ENCODE measurements at places on chromosomes 11 and 22.
A peak's percentile ranks its signal among the peaks of the same experiment; 100 is the strongest.

DNA sequence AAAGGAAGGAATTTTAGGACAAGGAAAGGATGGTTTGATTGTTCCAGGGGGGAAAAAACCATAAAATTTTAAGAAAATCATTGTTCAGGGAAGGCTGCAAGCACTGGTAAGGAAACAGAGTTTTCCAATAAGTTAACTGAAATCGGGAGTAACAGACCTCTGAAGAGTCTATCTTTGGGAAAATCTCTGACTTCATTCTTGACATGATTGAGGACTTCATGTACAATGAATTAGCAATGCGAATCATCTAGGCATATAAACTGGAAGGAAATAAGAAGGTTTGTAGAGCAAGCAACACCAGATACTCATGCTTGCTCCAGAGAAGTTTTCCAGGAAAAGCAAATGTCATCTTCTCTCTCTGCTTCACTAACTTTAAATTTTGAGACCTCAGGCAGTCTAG is 18.5 kb downstream of the APLP2 start:
- no peak for DNase-seq

- DNase-seq: no peak
These were observed 2.4 kb downstream of the SHISA8 start for GRCh38 chr22:41912338-41913039.

DNA sequence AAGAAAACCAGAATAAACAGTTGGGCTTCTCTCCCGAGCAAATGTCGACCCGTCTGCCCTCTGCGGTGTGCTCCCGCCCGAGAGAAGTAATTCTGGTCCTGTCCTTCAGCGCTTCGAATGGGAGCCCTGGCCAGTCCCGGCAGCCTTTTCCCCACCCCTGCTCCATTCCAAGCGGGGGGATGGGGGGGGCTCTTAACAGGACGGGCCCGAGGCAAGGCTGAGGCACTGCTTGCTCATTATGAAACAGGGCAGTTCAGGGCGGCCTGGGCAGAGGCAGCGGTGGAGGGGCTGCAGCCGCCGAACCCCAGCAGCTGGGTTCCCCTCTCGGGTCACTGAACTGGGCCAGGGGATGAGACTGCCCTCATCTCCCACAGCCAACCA is 9.1 kb downstream of the BACE1-AS start:
- DNase-seq: no peak

- peak; percentile 74 for DNase-seq
These were observed 59.1 kb downstream of the NUP98 start for GRCh38 chr11:3738241-3738640.

GRCh38 chr22:32949391-32950173 is 108.6 kb downstream of the SYN3 start:
- DNase-seq: no peak

- DNase-seq: no peak
These were observed 745.2 kb downstream of the BRD1 start for GRCh38 chr22:49082451-49082850.

- no peak for DNase-seq
These were observed 11.6 kb downstream of the KMT5B start for GRCh38 chr11:68201492-68201891.

DNA sequence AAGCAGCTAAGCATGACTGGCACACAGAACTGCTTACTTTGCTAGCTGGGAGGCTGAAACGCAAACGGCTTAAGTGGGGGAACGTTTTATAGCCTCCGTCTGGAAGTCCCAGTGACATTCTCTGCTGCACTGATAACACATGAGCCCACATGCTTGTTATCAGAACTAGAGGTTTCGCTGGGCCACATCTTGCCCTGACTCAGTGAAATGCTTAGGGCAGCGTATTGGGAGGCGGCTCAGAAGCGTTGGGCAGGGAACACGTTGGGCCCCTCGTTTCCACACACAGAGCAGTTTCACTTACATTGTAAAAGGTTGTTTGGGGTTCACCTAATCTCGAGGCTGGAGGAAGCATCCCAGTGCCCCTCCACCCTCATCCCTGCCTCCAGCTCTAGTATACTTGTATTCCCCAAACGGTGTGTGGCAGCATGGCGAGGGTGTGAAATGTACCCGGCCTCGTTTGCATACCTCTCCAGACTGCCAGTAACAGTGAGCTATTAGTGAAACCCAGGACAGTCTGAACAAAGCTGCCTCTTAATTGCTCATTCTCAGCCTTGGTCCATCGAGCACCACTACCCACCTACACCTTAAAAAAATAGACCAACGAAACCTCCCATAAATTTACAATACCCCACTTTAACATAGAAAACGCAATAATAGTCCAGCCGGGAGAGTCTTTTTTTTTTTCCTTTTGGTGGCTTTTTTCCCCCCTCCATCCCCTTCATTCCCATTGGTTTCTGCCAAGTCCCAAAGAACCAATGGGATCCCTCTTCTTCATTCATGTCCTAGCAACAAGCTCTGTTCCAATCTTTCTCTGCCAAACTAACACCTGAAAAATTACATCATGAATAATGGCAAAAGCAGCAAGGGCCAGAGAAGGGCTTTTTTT is 218.8 kb upstream of the SORL1-AS1 start:
- no peak for DNase-seq

DNA sequence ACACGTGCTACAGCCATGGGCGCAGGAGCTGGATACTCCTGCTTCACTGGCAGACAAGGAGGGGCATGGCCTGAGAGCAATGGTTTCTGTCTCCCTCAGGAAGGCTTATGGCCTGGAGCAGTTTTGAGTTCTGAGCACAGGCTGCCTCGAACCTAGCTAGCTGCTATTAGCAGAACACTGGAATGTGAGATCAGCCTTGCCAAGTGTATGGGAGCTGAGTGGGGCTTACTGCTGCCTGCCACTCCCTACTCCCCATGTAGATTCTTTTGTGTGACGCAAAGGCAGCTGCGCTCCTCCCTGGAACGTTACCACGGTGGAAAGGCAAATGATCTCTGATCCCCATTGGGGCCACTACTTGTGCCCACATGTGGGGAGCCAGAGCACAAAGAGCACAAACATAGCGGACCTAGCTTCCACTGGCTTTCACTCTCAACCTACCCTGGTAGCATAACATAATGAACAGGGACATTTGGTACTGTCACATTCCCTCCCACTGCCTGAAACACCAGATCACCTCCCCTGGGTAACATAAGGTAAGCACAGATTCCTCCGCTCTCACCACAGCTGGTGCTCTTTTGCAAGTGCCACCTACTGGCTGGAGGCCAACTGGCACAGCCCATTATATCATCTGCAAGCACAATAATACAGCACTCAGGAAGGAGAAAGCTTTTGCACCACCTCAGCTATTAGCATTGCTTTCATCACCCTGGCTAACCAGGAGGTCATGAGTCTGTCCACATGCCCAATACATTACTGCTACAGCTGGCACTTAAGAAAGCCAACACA is 84.6 kb upstream of the GUCY1A2 start:
- no peak for DNase-seq

GRCh38 chr11:57544566-57544965 is 7.2 kb downstream of the SMTNL1 start:
- DNase-seq: no peak

- DNase-seq: peak; percentile 90
These were observed 11.3 kb downstream of the SHANK2 start for GRCh38 chr11:71240865-71241691.

GRCh38 chr22:47123827-47124442 is 361.5 kb downstream of the TBC1D22A start:
- no peak for DNase-seq

DNA sequence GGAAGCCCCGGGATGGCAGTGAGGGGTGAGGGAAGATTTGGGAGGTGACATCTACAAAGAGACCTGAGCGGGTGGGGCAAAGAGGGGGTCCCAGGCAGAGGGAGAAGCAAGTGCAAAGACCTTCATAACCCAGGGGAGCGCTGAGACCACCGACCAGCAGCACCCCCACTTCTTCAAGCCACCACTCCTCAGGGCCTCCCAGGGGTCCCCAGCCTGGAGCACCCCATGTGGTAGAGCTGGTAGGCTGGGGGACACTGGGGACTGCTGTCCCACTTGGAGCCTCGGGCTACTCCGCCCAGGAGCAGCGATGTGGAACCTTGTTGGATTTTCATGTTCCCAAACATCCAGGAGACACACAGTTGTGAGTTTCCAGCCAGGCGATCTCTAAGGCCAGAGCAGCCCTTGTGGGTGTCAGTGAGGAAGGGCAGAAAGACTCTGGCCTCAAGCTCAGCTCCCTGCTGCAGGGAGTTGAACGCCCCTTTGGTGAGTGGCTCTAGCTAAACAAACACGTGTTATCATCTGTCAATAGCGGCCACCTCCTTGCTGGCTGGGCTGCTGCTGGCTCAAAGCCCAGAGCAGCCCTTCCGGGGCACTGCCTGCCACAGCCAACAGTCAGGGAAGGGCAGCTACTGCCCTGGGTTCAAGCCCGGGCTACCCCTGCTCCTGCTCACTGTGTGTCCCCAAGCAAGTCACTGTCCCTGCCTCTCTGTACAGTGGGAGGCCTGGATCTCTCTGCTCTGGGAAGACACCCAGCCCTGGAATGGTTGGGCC is 25.7 kb upstream of the CHKA start:
- DNase-seq: no peak

DNA sequence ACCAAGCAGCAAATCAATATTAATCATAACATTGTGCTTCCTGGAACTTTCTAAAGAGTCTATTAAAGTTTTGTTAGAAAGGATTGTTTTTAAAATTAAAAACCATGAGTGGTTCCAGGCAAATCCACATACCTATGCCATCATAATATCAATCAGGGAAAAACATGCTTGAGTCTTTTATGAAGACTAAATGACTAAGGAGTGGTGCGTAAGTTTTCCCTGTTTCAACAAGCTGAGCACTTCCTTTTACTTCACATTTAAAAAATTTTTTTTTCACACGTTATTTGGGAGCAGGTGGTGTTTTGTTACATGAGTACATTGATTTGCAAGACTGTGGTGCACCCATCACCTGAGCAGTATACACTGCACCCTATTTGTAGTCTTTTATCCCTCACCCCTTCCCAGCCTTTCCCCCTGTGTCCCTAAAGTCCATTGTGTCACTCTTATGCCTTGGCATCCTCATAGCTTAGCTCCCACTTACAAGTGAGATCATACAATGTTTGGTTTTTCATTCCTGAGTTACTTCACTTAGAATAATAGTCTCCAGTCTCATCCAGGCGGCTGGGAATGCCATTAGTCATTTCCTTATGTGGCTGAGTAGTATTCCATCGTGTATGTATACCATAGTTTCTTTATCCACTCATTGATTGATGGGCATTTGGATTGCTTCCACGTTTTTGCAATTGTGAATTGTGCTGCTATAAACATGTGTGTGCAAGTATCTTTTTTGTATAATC is 1190.3 kb upstream of the RAG2 start:
- DNase-seq: no peak

GRCh38 chr11:13145461-13145860 is 132.1 kb upstream of the BMAL1 start:
- no peak for DNase-seq

DNA sequence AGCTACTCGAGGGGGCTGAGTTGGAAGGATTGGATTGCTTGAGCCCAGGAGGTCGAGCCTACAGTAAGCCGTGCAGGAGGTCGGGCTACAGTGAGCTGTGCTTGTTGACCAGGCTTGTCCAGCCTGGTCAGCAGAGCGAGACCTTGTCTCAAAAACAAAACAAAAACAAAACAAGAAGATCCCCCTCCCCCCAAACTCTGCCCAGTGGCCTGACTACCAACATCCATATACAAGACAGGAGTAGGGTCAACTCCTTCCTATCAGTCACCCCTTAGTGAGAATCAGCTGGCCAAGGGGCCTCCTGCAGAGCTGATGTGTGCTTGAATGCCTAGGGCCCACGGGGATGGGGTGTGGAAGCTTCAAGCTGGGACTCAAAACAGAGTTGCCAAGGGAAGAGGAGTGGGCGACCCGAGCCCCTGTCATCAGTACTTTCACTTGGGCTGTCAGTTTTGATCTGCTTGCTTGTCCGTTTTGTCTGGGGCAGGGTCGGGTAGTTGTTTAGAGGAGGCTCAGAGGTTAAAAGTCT is 942 bp upstream of the TSPAN18 start:
- DNase-seq: no peak

DNA sequence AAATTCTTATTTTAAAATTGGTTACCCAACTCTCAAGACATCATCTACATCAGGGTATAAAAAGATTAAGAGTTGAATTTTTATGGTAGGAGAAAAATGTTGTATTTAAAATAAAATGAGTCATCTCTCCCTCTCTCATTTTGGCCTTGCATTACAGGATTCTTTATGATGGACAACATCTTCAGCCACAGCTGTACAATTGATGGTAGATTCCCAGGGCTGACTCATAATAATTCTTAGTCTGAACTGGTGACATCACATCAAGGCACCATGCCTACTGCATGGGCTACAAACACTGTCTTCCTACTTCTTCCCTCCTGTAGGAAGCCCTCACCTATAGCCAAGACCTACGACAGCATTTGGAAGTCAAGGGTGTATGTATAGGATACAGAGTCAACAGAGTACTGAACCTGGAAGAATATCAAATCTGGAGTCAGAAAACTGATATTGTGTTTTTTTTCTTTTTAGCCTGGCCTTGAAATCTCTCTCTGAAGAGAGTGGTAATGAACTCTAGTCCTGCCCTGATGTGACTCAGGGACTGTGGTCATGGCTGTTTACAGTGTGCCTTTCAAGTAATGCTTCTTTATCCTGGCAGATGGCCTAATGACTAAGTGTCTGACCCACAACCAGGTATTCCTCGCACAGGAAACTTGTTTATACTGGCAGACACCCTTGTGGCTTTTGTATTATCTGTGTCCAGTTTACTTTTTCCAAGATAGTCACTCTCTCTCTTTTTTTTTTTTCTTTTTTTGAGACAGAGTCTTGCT is 32.5 kb downstream of the MRGPRX2 start:
- DNase-seq: peak; percentile 84

DNA sequence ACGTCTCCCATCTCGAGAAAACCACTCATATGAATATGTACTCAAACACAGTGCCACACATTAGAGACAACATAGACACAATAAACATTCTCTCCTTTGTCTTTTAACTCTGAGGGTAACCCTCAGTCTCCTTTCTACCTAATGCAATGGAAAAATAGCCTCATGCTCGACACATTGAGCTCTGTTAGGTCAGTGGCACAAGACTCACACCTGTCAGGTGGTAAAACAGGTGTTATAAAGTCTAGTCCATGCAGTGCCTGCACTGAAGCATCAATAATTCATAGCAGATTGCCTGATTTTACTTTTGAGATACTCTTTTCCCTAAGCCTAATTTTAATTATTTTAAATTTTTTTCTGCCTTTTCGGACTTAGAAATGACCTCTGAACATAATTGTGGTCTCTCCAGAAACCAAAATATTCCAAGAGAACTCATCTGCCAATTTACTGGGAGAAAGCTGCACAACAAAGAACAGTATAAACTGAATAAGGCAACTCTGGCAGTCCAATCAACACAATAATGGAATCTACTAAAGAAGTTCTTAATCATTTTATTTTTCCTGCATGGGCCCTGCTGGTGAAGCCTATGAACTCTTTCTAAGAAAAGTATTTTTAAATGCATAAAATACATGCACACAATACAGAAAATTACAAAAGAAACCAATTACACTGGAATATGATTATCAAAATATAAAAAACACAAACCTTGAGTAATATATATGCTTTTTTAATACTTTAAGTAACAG is 9.9 kb downstream of the RDX start:
- no peak for DNase-seq

- DNase-seq: peak; percentile 17
These were observed 57.8 kb downstream of the NXPE1 start for GRCh38 chr11:114501901-114502300.

GRCh38 chr22:47786650-47787290 is 1024.3 kb downstream of the TBC1D22A start:
- no peak for DNase-seq

Data from HCEC 1CT (cell line).